A673 (cell line): ENCODE measurements at places on chromosomes 16 and 17.

DNA sequence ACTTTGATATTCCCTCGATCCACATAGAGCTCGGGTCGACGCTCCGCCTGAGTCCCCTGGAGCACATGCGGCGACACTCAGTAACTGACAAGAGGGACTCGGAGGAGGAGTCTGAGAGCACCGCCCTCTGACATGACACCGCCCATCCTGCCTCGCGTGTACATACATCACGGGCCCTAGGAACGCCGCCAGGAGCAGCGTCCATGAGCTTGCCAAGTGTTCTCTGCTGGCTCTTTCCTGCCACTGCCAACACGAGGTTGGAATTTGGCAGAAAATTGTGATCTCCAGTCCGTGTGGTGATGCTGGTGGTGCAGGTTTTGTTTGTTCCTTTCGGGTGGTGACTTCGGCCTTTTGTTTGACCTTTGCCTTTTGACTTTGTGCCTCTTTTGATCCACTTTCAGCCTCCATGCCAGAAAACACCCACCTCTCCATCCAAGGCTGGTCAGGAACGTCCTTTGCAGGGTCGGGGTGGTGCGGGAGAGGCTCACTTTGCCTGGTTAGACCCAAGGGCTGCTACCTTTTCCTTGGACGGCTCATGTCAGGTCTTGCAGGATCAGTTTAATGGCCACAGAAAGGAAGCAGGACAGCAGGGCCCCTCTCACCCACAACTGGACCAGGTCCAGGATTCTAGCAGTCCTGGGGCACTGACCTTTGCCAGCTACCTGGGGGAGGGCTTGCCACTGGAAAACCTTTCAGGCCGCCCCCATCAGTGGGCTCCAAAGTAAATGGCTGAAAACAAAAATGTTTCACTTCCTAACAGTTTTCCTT lies 27.6 kb downstream of the ELAC2 start:
- DNase-seq, result no peak
- peaks cover 22% of the 10 kb centered on the region for H3K36me3 ChIP-seq
- no peak overlapping the region for H3K4me3 ChIP-seq
- no peaks in the 10 kb centered on the region for H3K4me1 ChIP-seq
- H3K27ac ChIP-seq, result no peak overlapping the region

DNA sequence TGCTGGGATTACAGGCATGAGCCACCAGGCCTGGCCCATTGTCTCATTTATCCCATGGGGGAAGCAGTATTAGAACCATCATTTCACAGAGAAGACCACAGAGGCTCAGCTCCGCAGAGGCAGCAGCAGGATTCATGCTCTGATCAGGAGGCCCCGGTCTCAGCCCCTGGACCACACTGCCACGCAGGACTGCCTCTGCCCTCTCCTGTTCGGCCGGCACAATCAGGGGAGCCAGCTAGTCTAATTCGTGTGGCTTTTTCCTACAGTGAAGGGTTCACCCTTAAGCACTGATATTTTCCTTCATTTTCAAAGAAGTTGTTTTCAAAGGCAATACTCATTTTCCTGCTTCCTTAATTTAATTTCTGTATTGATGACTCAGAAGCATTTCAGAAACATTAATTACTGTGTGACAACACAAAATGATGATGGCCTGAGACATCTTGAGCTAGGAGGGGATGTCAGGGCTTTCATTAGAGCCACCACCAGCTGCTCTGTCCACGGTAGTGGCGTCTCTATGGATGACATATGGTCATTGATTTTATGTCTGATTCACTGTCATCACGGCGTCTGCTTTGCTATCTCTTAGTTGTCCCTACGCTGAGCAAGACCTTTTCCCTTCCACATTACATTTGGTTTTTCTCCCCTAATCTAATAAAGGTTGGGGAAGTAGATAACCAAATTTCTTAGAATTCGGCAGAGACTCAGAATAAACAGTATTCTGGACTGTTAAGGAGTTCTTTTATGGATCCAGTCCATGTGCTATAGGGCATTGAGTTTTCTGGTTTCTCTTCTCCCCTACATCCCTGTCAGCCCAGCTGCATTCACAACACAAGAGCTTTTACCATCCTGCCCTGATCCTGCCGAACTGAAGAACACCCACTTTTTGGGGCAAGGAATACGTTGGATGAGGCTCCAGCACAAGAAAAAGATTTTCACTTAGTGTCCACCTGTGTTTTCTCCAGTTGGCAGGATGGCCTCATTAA lies 314.0 kb downstream of the SLC39A11 start:
- no peaks in the 10 kb centered on the region for H3K27me3 ChIP-seq
- DNase-seq, result no peak
- H3K4me3 ChIP-seq, result no peak overlapping the region
- H3K36me3 ChIP-seq, result no peaks in the 10 kb centered on the region

DNA sequence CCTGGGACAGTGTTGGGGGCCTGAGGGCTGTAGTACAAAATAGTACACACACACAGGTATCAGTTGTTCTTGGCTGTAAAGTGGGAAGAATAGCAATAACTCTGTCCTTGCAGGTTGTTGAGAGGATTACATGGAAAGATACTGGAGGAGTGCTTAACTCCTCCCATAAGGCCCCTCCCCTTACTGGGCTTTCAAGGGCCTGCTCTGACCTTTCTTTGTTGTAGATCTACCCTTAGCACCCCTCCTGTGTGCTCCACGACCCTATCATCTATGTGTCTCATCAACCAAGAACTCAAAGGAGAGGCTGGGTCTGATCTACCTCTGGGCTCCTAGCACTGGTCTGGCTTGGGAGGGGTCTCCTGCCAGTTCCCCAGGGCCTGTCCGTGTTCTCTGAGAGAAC lies 8.3 kb upstream of the EDC4 start:
- no peaks in the 10 kb centered on the region for H3K4me1 ChIP-seq
- no peak for DNase-seq
- H3K4me3 ChIP-seq, result no peak overlapping the region
- H3K27me3 ChIP-seq, result no peaks in the 10 kb centered on the region

- no peaks in the 10 kb centered on the region for H3K36me3 ChIP-seq
- no peak overlapping the region for H3K4me3 ChIP-seq
- no peaks in the 10 kb centered on the region for H3K27me3 ChIP-seq
- DNase-seq, result no peak
- H3K27ac ChIP-seq, result no peak overlapping the region
- H3K4me1 ChIP-seq, result peaks cover 25% of the 10 kb centered on the region
These were observed 9.0 kb downstream of the HLF start for GRCh38 chr17:55273579-55274354.

DNA sequence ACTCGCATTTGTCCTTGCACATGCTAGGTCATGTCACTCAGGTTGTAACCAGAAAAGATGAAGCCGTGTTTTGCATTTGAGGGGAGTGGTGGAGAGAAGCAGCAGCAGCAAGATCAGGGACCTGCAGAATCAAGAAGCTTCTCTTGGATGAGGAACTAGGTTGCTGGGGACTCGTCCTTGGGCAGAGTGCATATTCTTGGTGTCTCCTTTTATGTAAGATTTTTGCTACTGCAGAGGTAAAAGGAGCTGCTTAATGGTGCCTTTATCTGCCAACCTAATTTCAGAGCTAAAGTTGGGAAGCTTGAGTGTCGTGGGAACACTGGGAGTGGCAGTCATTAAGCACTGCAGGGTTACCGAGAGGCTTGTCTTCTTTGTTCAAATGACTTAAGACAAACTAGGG lies 236.5 kb downstream of the MAP2K4 start:
- no peaks in the 10 kb centered on the region for H3K36me3 ChIP-seq
- no peak for DNase-seq
- H3K27ac ChIP-seq, result no peak overlapping the region
- no peak overlapping the region for H3K4me3 ChIP-seq

GRCh38 chr17:69883120-69883519 lies 191.9 kb upstream of the KCNJ16 start:
- H3K27me3 ChIP-seq, result no peaks in the 10 kb centered on the region
- no peak for DNase-seq
- no peak overlapping the region for H3K27ac ChIP-seq

GRCh38 chr16:59593194-59593661 lies 859.1 kb upstream of the GOT2 start:
- H3K4me1 ChIP-seq, result no peaks in the 10 kb centered on the region
- H3K27me3 ChIP-seq, result no peaks in the 10 kb centered on the region
- no peak overlapping the region for H3K4me3 ChIP-seq
- no peak for DNase-seq

- peak; percentile 77 for DNase-seq
- peaks cover 29% of the 10 kb centered on the region for H3K4me1 ChIP-seq
- peaks cover 18% of the 10 kb centered on the region for H3K27me3 ChIP-seq
- H3K36me3 ChIP-seq, result no peaks in the 10 kb centered on the region
- no peak overlapping the region for H3K4me3 ChIP-seq
- H3K27ac ChIP-seq, result no peak overlapping the region
These were observed 112.0 kb upstream of the SMURF2 start for GRCh38 chr17:64773836-64774761.

GRCh38 chr16:51355195-51355594 lies 204.1 kb upstream of the SALL1 start:
- H3K36me3 ChIP-seq, result no peaks in the 10 kb centered on the region
- no peak overlapping the region for H3K27ac ChIP-seq
- no peak overlapping the region for H3K4me3 ChIP-seq
- no peaks in the 10 kb centered on the region for H3K4me1 ChIP-seq

DNA sequence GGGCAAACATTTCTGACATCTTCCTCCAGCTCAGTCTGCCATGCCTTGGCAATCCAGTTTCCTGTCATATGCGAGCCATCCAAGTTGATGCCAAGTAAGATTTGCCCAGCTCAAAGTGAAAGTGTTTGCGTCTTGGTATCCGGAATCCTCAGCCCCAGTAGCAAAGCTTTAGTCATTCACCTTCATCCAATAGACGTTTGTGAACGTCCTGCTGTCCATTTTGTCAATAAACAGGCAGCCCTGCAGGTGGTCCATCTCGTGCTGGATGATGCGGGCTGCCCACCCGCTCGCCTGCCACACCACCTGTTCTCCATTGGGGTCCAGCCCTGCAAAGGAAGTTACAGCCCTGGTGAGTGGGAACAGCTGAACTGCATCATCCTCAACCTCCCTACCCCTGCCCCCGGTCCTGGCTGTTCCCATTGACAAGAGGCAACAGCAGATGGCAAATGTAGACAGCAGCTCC lies 1.5 kb downstream of the PDF start:
- peaks cover 53% of the 10 kb centered on the region for H3K36me3 ChIP-seq
- H3K4me1 ChIP-seq, result peaks cover 18% of the 10 kb centered on the region
- peak overlapping the region; percentile 69 for H3K4me3 ChIP-seq
- no peaks in the 10 kb centered on the region for H3K27me3 ChIP-seq
- H3K27ac ChIP-seq, result peak overlapping the region; percentile 91
- DNase-seq, result peak; percentile 46

DNA sequence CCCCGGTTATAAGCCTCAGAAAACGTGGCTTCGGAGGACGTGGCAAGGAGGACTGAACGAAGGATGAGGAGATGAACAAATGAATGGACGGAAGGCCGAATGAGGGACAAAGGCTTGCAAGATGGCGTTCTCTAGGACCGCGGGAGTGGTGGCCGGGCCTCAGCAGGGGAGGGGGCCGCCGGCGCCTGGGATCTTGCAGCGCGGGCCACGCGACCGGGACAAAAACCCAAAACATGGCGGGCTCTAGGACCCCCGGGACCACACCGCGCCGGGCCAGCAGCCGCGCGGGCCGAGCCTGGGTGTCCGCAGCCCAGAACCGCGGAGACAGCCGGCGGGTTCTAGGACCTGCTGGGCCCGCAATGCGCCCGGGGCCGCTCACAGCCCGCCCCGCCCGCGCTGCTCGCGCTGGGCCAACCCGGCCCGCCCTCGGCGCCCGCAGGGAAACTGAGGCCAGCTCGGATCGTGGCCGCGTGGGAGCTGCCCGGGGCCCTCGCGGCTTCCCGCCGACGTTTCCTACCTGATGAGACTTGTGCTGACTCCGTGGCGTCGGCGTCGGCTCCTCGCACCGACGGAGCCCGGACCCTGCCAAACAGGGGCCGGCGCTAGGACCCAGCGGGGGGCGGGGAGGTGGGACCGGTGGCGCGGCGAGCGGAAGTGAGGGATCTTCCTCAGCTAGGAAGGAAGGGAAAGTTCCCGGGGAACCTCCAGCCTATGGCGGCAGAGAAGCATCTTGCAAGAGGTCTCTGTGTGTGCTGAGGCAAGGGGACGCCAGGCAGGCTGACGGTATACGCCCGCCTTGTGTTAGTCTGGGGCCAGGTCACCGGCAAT lies 684 bp downstream of the ZNF668 start:
- H3K27ac ChIP-seq, result peak overlapping the region; percentile 99
- peaks cover 19% of the 10 kb centered on the region for H3K4me1 ChIP-seq
- H3K36me3 ChIP-seq, result peaks cover 22% of the 10 kb centered on the region
- DNase-seq, result peak; percentile 96
- peak overlapping the region; percentile 89 for H3K4me3 ChIP-seq
- no peaks in the 10 kb centered on the region for H3K27me3 ChIP-seq

DNA sequence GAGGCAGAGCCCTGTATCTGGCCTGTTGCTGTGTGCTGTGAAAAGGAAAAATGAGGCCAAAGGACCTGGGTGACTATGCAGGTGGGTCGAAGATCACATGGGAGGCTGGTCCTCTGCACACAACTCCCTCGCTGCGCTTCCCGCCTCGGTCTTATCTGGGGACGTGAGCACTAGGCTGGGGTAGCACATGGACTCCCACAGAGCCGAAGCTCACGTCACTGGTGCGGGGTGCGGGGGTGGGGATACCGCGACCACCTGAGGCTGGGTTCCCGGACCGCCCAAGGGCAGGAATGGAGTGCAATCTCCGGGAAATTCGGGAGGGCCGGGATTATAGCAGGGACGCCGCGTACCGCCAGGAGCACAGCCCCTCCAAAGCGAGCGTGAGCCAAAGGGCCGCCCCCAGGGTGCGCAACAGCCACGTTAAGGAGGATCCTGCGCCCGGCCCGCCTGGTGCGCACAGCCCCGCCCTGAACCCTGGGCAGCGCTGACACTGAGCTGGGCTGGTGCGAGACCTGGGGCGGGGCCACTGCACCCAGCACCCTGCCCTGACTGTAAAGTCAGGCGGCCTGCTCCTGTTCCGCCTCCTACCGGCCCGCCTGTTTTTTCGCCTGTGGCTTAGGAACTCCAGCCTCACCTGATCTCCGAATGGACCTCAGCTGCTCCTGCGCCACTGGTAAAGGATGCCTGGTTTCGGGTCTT lies 4.8 kb downstream of the MT1A start:
- no peak overlapping the region for H3K27ac ChIP-seq
- H3K4me1 ChIP-seq, result no peaks in the 10 kb centered on the region
- peak; percentile 37 for DNase-seq
- H3K27me3 ChIP-seq, result peaks cover 37% of the 10 kb centered on the region
- peak overlapping the region; percentile 17 for H3K4me3 ChIP-seq

DNA sequence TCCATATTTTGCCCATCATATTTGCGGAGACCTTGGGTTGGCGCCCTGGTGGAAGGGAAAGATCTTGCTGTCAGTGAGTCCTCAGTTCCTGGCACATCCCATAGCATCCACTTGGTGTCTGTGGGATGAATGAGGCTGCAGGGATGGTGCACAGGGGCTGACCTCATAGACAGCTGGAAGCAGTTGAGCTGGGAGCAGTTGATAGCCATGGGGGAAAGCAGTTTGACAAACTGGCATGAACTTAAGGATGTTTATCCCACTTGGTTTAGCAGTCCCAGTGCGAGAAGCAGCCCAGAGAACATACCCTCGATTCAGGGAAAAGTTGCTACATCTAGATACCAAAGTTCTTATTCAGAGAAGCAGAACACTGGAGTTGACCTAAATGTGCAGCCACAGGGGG lies 80.7 kb downstream of the SNX29 start:
- H3K36me3 ChIP-seq, result no peaks in the 10 kb centered on the region
- H3K27me3 ChIP-seq, result no peaks in the 10 kb centered on the region
- no peaks in the 10 kb centered on the region for H3K4me1 ChIP-seq

- peaks cover 22% of the 10 kb centered on the region for H3K4me1 ChIP-seq
- no peak overlapping the region for H3K27ac ChIP-seq
- H3K4me3 ChIP-seq, result peak overlapping the region; percentile 63
These were observed 576 bp upstream of the MYO18A start for GRCh38 chr17:29180788-29181160.

GRCh38 chr17:49566668-49567071 lies 9.0 kb upstream of the NXPH3 start:
- no peaks in the 10 kb centered on the region for H3K36me3 ChIP-seq
- H3K27me3 ChIP-seq, result no peaks in the 10 kb centered on the region
- peaks cover 3% of the 10 kb centered on the region for H3K4me1 ChIP-seq
- DNase-seq, result no peak
